Sigmoid colon (tissue), 7 donors: ENCODE measurements at places on chromosomes 7 and 10.
A peak's percentile ranks its signal among the peaks of the same experiment; 100 is the strongest.

DNA sequence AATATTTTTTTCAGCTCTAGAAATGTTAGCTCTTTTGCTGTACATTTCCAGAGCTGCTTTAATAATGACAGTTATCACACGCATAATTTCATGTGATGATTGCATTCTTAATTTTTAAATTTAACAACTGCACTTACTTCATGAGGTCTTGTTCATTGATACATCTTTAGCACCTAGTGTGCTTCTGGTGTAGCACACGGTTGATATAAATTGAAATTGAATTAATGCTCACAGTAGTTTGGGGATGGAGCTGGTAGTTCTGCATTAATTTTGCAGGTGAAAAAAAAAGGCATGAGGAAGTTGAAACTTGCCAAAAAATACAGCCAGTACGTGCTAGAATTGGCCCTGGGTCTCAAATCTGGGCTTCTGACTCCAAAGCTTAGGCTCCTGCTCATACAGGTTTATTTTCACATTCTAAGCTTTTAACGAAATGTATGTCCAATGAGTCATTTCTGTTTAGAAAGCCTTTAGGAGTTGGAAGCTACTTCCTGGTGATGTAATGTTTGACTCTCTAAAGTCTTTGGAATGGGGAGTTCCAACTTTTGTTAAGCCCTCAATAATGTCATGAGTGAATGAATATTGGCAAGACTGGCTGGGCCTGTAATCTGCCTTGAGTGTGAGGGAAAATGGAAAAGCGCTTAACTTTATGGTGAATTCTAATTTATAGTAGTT lies 62.5 kb downstream of the DAGLB start:
- no peak for DNase-seq

- DNase-seq, result no peak
Measured at GRCh38 chr10:120367341-120367740, 89.7 kb upstream of the PLPP4 start.

- DNase-seq, result no peak
Measured at GRCh38 chr7:77980087-77980713, 181.6 kb downstream of the PHTF2 start.

- no peak for DNase-seq
Measured at GRCh38 chr10:18158773-18159265, 18.6 kb downstream of the CACNB2 start.

- no peak for DNase-seq
Measured at GRCh38 chr7:36523371-36524101, 133.9 kb downstream of the ANLN start.

GRCh38 chr7:80453699-80454340 lies 58.0 kb downstream of the GNAT3 start:
- DNase-seq, result no peak

- DNase-seq, result no peak
Measured at GRCh38 chr7:35707422-35707821, 12.5 kb upstream of the HERPUD2 start.

DNA sequence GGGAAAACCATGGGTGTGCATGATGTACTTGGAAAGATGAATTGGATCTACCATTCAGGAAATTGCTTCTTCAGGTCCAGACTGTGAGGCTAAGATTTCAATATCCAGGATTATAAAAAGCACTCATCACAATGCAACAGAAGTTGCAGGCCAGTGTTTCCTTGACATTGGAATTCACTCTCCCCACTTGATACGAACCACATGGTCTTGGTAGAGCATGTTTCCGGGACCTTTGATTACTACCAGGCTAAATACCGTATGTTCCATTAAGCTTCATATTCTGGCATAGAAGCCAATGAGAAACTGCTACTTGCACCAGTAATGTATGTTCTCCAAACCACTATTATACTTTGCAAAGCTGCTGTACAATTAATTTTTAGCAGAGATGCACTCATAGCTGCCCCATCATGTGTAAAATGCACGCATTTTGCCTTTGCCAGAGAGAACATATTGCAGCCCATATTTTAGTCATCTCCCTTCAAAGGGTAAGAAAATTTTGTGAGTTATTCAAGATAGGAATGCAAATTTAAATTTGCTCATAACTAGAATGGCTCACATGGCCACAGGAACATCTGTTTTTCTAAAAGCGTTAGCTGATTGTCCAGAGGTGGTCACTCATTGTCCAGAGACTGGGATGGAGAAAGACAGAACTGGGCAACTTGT lies 8.1 kb downstream of the FRMD4A start:
- DNase-seq, result no peak

DNA sequence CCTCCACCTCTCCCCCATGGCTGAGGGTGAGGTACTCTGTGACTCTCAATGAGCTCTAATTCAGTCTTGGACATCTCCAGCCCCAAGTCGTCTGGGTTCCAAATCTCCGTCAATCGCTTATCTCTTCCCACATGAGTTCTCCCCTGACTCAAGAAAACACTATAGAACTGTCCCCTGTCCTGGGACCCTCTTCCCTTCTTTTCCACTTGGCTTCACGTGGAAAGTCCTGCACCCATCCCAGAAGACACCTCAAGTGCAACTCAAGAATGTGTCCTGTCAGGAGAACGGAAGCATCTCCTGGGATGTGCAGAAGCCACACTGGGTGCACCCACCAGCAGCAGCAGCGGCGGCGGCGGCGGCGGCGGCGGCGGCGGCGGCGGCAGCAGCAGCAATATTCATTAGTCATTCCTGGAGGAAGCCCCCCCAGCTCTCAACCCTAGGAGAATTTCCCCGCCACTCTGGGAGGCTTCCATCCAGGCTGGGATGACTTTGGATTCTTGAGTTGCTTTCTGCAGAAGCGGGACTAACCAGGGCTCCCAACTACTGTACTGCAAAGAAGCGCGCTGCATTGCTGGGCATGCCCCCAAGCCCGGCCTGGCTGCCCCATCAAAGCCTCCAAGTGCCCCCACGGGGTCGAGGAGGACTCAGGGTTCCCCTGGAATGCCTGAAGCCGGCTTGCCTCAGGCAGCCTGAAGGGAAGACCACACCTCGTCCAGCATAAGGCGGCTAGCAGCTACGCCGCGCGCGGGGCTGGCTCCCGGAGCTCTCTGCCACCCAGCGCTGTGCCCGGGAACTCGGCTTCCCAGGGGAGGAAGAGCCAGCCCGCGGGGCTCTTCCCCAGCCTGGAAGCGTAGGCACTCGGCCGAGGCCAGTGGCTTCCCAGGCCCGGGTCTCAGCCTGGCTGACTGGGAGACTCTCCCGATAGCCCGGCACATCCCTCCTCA lies 1.0 kb downstream of the CRTAC1 start:
- no peak for DNase-seq

DNA sequence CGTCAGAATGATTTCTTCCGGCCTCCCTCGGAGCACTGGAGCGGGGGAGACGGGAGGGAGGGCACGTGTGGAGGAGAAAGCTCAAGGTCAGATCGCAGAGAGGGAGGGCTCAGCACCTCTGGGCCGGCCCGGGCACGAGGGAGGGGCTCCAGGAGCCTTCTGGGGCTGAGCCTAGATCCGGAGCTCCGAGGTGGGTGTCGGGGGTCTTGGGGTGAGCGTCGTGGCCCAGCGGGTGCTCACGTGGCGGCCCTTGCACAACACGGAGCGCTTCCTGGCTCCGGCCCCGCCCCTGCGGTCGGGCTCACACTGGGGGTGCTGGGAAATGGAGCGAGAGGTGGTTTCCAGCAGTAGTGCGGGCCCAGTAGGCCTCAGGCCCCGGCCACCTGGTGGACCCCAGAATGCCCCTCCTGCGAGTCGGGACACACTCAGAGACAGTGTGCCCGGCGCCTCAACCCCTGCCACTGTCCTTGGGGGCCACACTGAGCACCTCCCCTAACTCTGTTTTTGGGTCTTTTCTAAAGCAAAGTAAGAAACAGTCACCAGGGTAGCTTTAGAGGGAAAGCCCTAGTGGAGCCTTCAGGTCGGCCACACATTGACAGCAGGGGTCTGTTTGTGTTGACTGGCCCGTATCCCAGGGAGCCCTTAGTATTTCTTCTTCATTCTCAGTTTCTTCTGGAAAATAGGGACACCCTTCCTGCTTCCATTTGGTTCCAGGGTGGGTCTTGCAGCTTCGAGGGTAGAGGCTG lies 798 bp downstream of the PPIF start:
- DNase-seq, result peak; percentile 91

DNA sequence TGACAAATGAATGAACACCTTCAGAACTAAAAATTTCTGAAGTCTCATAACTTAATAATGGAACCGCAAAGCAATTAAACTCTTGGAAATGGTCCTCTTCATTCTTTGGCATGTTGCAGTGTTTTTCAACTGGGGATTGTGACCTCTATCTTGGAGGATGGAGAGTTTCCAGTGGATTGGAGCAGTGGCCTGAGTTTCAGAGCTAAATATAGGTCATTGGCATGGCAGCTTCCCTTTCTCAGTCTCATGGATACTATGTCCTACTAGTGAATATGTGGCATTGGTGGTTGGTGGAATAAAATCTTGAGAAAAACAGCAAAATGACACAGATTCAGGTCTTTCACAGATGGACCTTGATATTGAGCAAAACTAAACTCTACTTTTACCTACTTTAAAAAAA lies 24.1 kb upstream of the EPC1 start:
- no peak for DNase-seq
